ENCODE measurements at places on chromosomes 2 and 18.
A peak's percentile ranks its signal among the peaks of the same experiment; 100 is the strongest.

DNA sequence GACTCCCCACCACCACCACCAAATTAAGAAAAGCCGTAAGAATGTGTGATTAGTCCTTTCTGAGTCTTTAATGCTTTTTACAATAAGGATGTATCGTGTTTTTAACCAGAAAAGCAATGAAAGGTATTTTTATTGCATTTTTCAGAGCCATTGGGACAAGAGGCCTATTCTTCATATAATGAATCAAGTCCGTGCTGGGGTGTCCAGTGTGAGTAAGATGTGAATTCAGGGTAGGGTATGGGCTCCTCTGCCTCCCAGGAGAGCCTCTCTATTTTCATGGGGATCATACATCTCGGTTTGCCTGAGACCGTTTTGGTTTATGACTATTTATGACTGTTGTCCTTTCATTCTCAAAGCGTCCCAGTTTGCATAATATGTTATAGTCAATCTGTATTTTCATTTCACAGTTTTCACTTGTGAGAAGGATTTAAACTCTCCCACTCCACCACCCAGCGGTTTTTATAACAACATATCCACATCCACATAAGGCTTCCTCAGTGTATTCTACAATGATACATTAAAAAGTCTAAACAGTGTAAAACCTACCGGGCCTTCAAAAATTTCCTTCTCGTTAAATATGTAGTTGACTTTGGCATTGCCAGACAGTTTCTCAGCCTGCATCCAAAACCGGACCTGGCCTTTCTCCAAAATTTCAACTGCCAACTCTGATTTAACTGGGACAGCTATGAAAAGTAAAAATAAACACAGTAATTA lies 80.8 kb upstream of the LPIN2 start:
- no peak for DNase-seq

DNA sequence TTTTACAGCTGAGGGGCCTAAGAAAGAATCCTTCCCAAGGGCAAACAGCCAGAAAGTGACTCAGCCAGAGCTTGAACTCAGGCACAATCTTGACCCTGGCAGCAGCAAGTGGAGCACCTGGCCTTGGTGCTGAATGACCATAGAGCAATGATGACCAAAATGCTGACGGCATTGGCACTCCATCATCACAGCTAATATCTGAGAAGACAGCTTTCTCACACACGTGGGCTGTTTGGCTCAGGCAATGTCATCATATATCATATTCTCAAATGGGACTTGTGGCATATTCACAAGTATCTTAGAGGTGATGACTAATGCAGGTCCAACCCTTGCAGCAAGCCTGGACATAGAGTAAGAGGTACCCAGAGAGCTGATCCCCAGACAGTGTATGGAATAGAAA lies 443.9 kb upstream of the MYT1L start:
- no peak for DNase-seq

GRCh38 chr18:4658804-4659203 lies 203.7 kb upstream of the DLGAP1 start:
- DNase-seq, result no peak

DNA sequence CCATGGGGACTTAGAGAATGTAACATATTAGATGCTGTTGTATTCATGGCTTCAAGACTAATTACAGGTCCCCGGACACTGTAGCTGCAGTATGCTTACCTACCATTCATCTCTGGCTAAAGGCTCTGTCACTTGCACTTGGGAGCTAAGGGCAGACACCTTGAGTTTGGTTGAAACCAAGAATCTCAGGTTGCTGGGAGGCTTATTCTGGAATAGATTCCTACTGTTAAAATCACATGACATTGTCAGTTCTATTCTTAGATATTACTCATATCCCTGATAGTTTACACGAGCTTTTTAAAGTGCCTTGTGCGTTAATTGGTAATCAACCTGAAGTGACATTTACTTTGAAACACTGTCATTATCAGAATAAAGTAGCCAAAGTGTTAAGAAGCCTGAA lies 73.0 kb upstream of the EPB41L5 start:
- no peak for DNase-seq

DNA sequence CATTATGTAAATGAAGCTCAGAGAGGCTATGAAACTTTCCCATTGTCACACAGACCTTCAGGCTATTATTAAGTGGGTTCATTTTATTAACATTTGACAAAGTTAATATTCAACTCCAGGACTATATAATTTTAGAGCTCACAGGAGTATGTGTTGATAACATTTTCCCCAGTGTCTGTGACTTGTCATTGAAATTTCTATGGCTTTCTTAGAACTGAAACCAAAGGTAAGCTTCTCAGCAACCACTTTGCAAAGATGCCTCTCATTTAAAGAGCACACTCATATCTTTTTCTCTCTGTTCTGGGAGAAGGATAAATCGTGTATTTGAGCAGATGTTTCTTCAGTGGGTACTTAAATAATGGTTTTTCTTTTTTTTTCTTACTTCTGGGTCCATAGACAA lies 61.8 kb upstream of the LHCGR start:
- DNase-seq, result no peak

- DNase-seq, result peak; percentile 32
Observed at GRCh38 chr2:99489063-99489760, 605 bp downstream of the REV1 start.

DNA sequence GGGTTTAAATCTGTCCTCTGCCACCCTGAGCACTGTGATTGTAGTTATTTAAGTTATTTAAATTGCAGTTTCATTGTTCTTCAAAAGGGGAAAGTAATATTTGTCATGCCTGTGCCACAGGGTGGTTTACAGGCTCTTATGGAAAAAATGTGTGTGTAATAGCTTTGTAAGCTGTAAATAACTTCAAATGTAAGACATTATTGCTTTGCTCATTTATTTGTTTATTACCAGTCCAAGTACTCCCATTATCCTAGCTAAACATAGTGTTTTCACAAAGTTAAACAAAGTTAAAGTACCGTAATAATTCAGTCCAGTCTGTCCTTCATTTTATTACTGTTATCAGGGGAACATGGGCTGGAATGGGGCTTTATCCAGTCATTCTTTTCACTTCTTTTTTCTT lies 43.4 kb upstream of the IGFBP2 start:
- DNase-seq, result no peak

DNA sequence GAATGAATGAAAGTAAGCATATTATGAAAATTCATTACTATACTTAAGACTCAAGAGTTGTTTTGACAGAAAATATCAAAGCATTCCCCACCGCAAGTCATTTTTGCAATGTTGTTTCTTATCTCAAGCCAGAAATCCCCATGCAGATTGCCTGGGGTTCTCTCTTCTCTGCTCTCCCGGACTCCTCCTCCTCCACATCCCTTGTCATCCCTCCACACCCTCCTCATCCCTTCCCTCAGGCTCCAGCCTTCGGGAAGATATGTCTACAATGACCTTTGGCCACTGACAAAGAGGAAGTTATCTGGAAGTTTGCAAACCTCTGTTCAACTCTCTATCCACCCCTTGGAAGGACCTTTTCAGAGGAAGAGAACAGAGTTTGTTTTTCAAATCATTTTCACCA lies 11.9 kb downstream of the TFCP2L1 start:
- no peak for DNase-seq

GRCh38 chr2:58120626-58121229 lies 74.1 kb downstream of the VRK2 start:
- DNase-seq, result no peak

DNA sequence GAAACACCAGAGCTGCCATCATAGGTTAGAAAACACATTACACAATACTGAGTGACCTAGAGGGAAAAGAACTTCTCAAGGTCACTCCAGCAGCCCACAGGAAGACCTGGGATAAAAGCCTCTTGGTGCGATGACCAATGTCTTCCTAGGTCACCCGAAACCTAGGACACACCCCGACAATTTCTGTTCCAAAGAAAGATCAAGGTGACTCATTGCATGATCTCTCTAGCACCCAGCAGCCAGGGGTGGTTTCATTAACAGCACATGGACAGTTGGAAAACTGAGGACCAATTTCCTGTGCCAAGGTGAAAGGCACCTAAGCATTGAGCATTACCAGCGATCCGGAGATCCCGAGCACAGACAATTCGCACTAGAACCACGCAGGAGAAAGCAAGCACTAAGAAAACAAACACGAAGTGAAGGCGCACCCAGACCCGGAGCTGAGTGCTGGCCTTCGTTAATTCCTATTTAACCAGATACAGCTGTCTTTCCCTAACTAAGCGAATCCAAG lies 1.5 kb downstream of the CACNB4 start:
- no peak for DNase-seq

- no peak for DNase-seq
Observed at GRCh38 chr18:10122988-10123950, 209.5 kb downstream of the VAPA start.

GRCh38 chr18:76958692-76959341 lies 136.5 kb downstream of the ZNF236 start:
- no peak for DNase-seq

DNA sequence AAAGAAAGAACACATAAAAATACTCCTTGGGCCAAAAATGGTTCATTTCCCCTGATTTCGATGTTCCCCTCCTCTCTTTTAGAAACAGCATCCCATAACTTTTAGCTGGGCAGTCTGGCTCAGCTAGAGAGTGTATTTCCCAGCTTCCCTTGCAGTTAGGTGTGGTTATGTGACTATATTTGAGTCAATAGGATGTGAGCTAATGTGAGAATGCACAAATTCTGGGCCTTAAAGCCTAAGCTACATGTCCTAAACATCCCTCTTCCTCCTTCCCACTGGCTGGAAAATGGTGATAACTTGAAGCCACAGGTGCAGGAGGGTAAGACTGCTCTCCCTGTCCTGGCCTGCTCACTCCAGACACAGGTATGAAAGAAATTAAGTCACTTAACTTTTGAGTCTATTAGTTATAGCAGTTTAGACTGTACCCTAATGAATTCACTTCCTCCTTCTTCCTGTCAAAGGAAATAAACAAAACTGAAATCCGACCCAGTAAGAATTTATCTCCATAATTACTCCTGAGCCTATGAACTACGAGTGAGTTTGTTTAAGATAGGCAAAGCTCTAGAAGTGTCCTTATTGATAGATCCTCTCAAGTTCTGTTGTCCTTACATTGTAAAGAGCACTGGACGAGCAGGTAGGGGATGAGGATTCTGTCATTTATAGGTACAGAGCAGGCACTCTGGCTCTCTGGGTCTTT lies 177.6 kb downstream of the MTX2 start:
- no peak for DNase-seq

GRCh38 chr2:9650119-9650821 lies 19.5 kb upstream of the YWHAQ start:
- DNase-seq, result no peak

DNA sequence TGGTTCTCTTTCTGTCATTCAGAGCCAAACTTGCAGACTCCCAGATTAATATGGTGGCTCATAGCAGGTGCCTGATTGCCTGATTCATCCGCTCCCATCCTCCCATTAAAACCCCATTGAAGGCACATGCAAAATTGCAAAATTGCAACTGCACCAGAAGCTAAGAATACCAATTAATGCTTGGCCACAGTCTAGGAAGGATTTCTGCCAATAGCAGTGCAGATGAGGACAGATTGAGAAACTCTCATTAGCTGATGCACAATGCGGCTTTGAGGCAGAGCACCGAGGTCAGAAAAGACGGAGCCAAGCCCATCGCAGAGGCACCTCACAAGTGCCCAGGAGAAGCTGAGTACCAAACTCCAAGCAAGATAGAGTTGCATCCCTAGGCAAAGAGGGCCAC lies 172.8 kb downstream of the ARL4C start:
- DNase-seq, result no peak

DNA sequence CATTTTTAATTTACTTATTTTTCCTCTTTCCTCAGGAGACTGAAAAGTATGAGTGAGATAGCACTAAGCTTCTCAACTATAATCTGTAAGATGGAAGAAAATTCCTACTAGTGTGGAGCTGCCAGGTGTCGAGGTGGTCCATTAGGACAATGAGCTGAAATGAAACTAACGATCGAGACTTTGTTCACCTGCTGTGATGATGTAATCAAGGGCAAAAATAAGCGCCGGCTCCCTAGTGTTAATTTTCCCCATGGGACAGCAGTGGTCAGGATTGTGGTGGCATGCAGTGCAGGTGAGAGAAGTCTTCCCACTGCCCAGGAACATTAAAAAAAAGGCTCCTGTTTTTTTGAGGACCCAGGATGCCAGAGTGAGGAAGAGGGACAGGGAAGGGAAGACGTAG lies 859.1 kb upstream of the GCFC2 start:
- DNase-seq, result no peak

GRCh38 chr18:3447895-3448837 lies 1.8 kb upstream of the TGIF1 start:
- DNase-seq, result peak; percentile 83

DNA sequence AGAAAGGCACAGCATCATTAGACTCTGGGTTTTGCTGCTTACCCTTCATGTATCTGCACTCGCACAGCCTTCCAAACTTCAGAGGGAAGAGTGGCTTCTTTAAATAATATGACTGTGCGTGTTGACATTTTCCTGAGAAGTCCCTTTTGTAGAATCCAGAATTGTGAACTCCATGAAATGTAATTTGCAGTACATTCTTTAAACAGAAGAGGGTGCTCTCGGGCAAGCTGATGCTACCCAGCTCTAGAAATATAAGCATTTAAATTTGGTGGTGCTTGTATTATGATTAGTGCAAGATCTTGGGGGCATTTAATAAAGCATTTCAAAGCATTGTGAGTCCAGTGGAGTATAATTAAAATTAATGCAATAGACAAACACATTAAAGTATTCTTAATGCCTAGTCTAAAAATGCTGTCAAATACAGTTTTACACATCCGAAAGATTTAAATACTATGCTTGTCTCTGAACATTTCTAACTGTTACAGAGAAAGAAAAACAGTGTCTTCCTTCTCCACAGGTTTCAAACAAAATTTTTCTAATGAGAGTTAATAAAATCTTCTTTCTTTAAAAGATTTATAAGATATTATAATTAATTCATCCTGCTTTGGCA lies 17.3 kb upstream of the GTF2A1L start:
- DNase-seq, result no peak

DNA sequence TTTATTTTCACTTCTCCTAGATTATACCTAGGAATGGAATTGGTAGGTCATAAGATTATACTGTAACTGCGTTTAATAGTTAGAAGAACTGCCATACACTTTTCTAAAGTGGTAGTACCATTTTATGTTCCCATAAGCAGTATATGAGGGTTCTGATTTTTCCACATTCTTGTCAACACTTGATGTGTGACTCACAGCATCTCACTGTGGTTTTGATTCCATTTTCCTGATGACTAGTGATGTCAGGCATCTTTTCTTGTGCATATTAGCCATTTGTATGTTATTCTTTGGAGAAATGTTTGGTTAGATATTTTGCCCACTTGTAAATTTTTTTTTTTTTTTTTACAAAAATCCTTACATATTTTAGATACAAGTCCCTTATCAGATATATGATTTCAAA lies 2.3 kb downstream of the DCAF17 start:
- DNase-seq, result no peak

- DNase-seq, result peak; percentile 38
Observed at GRCh38 chr2:70070542-70071268, 16.6 kb upstream of the PCBP1 start.

- no peak for DNase-seq
Observed at GRCh38 chr2:7084601-7085000, 167.4 kb downstream of the RNF144A start.
